Fibroblast of skin of back (primary cell): ENCODE measurements at places on chromosomes 5 and 9.
A peak's percentile ranks its signal among the peaks of the same experiment; 100 is the strongest.

GRCh38 chr9:80175286-80176150 is 603.8 kb downstream of the TLE4 start:
- peak; percentile 52 for DNase-seq

- no peak for DNase-seq
Measured at GRCh38 chr9:4496497-4496896, 6.2 kb downstream of the SLC1A1 start.

DNA sequence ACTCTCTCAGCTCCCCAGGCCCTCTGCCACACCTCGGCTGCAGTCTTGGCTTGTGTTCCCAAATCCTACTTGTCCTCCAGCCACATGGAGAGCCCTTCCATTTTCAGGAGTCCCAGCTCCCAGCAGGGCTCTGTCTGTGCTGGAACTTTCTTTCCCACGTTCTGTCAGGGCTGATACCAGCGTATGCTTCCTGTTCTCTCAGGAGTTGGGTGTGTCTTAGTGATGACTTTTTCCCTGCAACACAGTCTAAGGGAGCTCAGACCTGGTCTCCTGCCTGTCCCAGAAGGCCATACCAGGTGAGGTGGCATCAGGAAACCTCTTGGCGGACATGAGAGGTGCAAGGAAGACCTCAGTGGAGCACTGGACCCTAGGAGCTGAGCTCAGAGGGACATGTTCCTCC is 226.5 kb downstream of the HSPA4 start:
- no peak for DNase-seq

DNA sequence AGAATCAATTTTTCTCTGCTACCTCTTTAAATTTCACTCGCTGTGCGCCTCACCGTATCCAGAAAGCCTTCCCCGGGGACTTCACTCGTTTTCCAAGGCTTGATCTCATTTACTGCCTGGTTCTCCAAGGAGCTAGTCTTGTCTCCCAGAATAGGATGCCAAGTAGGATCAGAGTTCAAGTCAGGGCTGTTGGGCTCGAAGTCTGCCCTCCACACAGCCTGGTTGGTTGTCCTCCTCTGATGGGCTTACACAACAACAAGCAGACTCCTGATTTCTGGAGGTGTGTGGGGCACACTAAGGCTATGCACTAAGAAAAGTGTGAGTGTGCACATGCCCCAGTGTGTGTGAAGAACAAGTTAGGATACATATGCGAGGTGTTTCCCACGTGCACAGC is 14.0 kb upstream of the TNIP1 start:
- DNase-seq, result no peak

- peak; percentile 98 for DNase-seq
Measured at GRCh38 chr5:155926031-155926430, 400.9 kb upstream of the SGCD start.

DNA sequence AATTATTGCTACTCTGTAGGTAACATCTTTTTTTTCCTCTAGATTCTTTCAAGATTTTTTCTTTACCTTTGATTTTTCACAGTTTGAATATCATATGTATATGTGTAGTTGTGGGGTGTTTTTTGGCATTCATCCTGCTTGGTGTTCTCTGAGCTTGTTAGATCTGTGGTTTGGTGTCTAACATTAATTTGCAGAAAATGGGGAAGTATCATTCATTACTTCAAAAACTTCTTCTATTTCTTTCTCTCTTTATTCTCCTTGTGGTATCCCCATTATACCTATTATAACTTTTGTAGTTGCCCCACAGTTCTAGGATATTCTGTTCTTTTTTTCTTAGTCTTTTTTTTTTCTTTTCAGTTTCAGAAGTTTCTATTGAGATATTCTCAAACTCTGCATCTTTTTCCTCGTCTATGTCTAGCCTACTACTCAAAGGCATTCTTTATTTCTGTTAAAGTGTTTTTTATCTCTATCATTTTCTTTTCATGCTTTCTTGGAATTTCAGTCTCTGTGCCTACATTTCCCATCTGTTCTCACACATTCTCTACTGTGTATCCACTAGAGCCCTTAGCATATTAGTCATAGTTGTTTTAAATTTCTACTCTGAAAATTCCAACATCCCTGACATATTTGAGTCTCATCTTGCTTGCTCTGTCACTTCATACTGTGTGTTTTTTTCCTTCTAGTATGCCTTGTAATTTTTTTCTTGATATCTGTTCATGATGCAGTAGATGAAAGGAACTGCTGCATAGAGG is 60.1 kb upstream of the GNA14 start:
- peak; percentile 91 for DNase-seq

DNA sequence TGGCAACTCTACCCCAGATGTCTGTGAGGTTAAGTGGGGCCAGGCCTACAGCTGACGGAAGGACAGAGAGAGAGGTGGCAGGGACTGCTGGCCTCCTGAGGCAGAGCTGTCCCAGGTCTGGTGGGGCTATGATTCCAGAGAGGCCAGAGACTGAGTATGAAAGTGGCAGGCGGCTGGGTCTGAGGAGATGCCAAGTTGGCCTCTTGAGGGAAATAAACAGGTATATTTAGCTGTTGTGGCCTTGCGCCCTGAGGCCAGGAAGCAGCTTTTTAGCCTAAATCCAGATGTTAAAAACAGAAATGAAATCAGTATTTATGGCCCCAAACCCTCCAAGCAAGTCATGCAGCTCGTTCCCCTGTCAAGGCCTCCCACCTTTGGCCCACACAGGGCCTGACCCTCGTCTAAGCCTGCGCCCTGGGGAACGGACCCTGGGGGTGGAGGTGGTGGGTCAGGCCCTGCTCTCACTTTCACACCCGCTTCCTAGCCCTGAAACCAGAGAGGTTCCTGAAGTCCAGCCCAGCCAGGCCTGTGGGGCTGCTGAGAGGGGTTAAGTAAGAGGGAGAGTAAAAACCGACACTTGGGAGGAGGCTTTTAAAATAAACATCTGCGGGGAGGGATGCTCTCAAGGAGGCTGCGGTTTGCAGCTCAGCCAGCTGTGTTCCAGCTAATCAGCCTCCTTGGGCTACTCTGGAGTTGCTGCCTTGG is 18.7 kb downstream of the PCDHGC5 start:
- peak; percentile 84 for DNase-seq

- DNase-seq, result no peak
Measured at GRCh38 chr5:166553778-166554177, 1737.7 kb upstream of the WWC1 start.

DNA sequence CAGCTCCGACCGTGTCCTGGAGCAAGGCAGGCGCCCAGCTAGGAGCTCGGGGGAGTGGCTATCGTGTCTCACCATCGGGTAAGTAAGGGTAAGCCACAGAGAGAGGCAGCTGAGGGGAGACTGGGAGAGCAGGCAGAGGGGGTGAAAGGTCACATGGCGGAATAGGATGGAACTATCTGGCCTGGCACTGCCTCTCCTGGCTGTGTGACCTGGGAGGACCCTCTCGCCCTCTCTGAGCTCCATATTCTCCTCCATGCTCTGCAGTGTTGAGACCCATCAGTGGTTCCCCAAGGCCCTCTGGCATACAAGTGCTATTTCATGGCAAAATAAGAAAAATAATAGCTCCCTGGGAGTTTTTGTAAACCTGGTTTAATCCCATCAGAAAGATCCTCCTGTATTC is 43.9 kb upstream of the ASS1 start:
- DNase-seq, result no peak

GRCh38 chr9:85009251-85009650 is 339.7 kb downstream of the NTRK2 start:
- no peak for DNase-seq

GRCh38 chr5:144024545-144024944 is 145.9 kb downstream of the YIPF5 start:
- no peak for DNase-seq

DNA sequence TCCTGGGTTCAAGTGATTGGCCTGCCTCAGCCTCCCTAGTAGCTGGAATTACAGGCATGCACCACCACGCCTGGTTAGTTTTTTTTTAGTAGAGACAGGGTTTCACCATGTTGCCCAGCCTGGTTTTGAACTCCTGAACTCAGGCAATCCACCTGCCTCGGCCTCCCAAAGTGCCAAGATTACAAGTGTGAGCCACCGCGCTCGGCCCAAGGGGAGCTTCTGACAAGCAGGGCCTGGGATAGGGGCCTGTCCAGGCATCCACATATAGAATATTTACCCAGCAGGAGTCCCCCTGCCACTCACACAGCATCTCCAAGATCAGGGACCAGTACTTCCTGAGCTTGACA is 10.1 kb downstream of the IRF1 start:
- no peak for DNase-seq
